ENCODE measurements at places on chromosomes 7 and 10. TPM values are rescaled to one million over a fixed set of nuclear protein-coding genes. Genes with fewer than 3 reads are reported as not detected.
A peak's percentile ranks its signal among the peaks of the same experiment; 100 is the strongest.

DNA sequence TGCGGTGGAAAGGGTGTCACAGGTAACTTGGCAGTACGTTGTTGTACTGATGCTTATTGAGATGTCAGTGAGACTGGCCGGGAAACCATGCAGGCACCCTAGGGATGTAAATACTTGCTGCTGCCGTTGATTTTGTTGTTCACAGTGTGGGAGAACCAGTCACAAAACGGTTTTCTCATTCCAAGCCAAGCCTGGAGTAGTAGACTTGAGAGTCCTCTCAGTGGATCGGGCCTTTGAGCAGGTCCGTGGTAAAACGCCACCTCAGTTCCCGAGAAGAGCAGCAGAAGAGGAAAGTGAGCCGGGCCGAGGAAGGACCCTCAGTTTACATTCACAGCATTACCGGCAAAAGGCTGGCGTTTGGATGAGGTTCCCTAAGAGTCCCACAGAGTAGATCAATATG, 1.1 kb downstream of the JAKMIP3 start:
- H3K36me3 ChIP-seq: no peaks in the 10 kb centered on the region
- no peaks in the 10 kb centered on the region for H3K27me3 ChIP-seq
- DNase-seq: no peak
- H3K4me3 ChIP-seq: no peak overlapping the region

DNA sequence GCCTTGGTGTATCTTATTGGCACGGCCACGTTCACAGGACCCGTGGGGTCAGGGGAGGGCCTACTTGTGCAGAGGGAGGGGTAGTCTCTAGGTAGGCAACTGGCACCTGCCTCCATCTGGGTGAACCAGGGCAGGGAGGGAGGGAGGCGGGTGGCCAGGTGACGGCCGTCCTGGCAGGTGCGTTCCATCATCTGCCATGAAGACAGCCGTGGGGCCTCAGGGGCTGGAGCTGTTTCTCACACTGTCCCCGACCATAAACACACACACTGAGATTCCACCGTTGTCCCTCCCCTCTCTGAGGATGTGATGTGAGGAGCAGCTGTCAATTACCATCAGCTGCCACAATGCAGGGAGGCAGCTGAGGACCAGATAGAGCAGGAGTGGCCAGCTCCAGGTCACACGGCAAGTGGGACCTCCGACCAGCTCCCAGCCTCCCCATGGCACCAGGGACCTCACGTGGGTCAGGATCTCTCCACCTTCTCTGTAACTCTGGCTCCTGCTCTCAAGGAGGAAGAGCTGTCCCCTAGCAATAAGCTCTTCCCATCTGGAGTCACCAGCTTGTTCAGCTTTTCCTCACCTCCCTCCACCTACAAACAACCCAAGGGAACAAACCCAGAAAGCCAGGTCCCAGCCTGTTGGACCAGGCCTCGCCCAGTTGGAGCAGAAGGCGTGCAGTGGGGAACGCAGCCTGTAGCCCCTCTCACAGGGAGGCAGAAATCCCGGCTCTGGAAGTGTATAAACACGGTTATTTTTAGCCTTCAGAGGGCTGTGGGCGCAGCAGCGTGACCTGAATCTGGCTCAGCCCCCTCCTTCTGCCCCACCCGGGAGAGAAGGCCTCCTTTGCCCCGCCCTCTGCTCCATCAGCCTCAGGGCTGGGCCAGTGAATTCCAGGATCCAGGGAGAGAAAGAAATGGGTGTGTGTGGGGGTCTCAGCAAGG, 33.1 kb downstream of the ZMIZ1 start:
- no peaks in the 10 kb centered on the region for H3K27me3 ChIP-seq
- H3K4me3 ChIP-seq: no peak overlapping the region
- no peaks in the 10 kb centered on the region for H3K36me3 ChIP-seq
- peak overlapping the region; percentile 56 for H3K27ac ChIP-seq
- H3K4me1 ChIP-seq: peaks cover 5% of the 10 kb centered on the region

DNA sequence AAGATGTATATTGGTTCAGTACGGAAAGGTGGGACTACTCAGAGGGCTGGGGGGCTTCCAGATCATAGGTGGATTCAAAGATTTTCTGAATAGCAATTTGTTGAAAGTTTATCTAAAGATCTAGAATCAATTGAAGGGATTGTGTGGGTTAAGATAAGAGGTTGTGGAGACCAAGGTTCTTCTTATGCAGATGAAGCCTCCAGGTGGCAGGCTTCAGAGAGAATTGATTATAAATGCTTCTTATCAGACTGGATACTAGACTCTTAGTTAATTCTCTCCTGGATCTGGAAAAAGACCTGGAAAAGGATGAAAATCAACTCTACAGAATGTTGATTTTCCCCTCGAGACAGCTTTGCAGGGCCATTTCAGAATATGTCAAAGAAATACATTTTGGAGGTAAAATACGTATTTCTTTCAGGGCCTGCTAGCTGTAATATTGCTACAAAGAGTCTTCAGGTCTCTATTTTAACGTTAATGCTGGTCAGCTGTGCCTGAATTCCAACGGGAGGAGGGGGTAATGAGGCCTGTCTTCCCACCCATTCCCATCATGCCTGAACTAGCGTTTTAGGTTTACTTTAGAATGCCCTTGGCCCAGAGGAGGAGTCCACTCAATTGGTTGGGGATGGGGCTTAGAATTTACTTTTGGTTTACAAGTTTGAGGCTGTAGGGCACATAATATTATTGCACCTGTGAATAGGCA, 12.8 kb upstream of the GPR15LG start:
- H3K4me1 ChIP-seq: no peaks in the 10 kb centered on the region
- no peaks in the 10 kb centered on the region for H3K27me3 ChIP-seq
- no peaks in the 10 kb centered on the region for H3K36me3 ChIP-seq
- DNase-seq: no peak
- H3K4me3 ChIP-seq: no peak overlapping the region

- no peaks in the 10 kb centered on the region for H3K36me3 ChIP-seq
- H3K27me3 ChIP-seq: no peaks in the 10 kb centered on the region
- no peak overlapping the region for H3K4me3 ChIP-seq
- no peaks in the 10 kb centered on the region for H3K4me1 ChIP-seq
- no peak overlapping the region for H3K27ac ChIP-seq
These were observed 32.6 kb upstream of the ELN start for GRCh38 chr7:73995330-73995729.

- no peaks in the 10 kb centered on the region for H3K27me3 ChIP-seq
- DNase-seq: no peak
- no peak overlapping the region for H3K27ac ChIP-seq
- no peak overlapping the region for H3K4me3 ChIP-seq
- H3K4me1 ChIP-seq: no peaks in the 10 kb centered on the region
These were observed 184.4 kb downstream of the PTPRN2 start for GRCh38 chr7:158403013-158403821.

Gene COMMD3
- total RNA-seq: 19.5 TPM

Gene FLNC
- total RNA-seq: 10.8 TPM
